M059J (cell line): ENCODE measurements at places on chromosomes 6 and 20. TPM values are rescaled to one million over a fixed set of nuclear protein-coding genes. Genes with fewer than 3 reads are reported as not detected.

Gene GRIK2
- total RNA-seq = 0.12 and 2.4 TPM in 2 replicates

Gene ZFAND3
- total RNA-seq = 17.6 and 36.2 TPM in 2 replicates

GRCh38 chr6:25312034-25312620 lies 33.0 kb downstream of the CARMIL1 start:
- peak; percentile 69 for DNase-seq

Gene TMEM170B
- total RNA-seq = 1.2 and 4.0 TPM in 2 replicates

- DNase-seq = peak; percentile 94
Observed at GRCh38 chr6:149840345-149841075, 23.6 kb downstream of the LRP11 start.

GRCh38 chr6:138593124-138593877 lies 94.0 kb upstream of the NHSL1 start:
- DNase-seq = peak; percentile 99

- no peak for DNase-seq
Observed at GRCh38 chr6:6697620-6698019, 109.1 kb downstream of the LY86 start.

Gene PRDM13
- not detected in 2 replicates for total RNA-seq

Gene BEND3
- 1.8 and 4.3 TPM in 2 replicates for total RNA-seq

Gene SNHG17
- total RNA-seq = 6.1 and 24.9 TPM in 2 replicates

Gene TBXT
- total RNA-seq = not detected in 2 replicates

- no peak for DNase-seq
Observed at GRCh38 chr6:113112086-113112485, 745.1 kb upstream of the MARCKS start.

Gene HUS1B
- total RNA-seq = 0.15 and 0.54 TPM in 2 replicates

DNA sequence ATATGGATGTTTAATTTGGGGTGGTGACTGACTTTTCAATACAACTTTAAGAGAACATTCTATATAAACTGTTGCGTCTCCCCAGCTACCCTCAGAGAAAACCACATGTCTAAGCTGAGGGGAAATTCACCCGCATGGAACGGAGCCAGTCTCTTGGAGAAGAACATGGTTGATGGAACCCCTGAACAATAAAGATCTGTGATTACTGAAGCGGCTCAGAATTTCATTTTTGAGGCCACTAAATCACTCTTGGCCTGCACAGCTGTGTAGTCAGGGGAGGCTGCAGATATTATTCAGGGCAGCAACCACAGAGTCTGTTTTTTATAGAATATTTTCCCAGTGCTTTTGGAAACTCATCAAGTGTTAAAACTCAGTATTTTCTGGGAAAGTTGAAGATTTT lies 73.8 kb downstream of the EYA4 start:
- DNase-seq = peak; percentile 5

DNA sequence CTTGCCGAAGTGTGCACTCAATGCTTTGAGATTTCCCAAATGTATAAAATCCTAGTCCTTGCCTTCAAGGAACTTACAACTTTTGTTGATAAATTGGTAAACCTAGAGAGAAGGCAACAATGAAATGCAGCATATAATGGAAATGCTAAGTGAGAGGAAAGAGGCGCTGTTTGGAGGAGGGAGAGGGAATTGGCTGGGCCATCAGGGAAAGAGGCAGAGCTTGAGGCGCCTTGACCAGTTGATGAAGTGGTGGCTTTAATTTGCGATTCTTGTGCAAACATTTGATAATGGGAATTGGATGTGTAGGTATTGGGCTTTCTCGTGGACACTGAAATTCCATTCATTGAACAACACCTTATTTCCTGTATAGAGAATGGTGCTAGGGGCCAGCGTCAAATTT lies 1.9 kb upstream of the CDYL start:
- DNase-seq = no peak

DNA sequence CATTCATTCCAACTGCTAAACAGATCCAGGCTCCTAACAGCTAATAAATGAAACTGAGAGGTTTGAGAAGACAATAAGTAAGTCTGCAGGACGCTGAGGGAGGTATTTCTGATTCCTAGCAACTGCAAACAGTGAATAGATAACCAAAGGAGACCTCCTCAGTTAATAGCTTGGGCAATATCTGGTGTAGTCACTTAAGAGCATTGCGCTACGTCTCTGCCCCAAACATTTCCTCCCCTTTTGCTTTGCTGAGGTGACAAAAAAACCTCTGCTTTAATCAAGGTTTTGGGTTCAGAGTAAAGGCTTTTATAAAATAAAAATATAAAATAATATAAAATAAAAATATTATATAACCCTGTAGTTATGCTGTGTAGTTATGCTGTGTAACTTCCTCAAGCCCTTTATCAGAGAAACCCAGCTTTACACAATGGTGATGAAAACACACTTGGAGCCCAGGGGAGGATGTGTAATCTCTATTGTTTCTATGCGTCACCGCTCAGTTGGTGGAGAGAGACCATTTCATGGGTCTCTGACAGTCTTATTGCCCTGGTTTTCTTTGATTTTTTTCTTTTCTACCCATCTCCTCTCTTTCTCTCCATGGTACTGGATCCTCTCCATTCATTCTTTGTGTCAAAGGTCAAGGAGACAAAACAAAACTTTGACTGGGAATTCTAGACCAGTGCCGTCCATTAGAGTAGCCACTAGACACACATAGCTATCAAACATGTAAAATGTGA lies 18.9 kb upstream of the CALHM5 start:
- no peak for DNase-seq

DNA sequence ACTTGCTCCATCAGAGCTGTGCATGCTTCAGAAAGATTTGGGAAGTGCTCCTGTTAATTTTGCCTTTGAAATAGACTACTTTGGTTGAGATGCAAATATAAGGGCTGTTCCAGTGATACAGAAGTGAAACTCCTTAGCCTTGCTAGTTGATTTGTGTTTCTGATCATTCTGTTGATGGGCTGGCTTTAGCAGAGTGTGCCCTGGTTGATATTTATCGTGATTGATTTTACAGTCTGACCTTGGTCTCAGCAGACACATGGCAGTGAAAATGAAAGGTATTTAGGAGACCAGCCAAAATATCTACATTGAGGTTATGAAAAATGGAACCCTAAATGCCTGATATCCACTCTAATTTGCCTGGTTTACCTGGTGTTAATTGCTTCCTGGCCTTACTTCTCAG lies 122.1 kb upstream of the CEP162 start:
- DNase-seq = no peak

Gene LPA
- not detected in 2 replicates for total RNA-seq

GRCh38 chr6:132520953-132521352 lies 8.0 kb upstream of the STX7 start:
- DNase-seq = peak; percentile 82

DNA sequence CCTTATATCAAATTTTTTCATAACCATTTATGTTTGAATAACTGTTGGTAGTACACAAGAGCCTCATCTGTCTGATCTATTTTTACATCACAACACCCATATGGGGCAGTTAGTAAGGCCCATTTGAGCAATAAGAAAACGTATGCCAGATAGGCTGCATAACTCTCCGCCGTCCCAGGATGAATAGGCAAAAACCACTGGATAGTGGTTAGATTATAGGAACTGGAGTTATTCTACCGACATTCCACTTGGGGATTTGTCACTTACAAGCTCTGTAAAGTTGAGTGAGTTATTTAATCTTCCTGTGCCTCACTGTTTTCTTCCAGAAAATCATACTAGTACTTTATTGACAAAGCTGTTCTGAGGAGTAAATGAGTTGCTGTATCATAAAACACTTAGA lies 881.9 kb downstream of the QKI start:
- DNase-seq = no peak

Gene RHAG
- not detected in 2 replicates for total RNA-seq

- DNase-seq = no peak
Observed at GRCh38 chr6:82283771-82284410, 36.3 kb upstream of the IBTK start.

GRCh38 chr20:11101243-11101642 lies 427.4 kb upstream of the JAG1 start:
- DNase-seq = peak; percentile 43

Gene VSX1
- total RNA-seq = 0.32 TPM in 1 of 2 replicates, not detected in the other

DNA sequence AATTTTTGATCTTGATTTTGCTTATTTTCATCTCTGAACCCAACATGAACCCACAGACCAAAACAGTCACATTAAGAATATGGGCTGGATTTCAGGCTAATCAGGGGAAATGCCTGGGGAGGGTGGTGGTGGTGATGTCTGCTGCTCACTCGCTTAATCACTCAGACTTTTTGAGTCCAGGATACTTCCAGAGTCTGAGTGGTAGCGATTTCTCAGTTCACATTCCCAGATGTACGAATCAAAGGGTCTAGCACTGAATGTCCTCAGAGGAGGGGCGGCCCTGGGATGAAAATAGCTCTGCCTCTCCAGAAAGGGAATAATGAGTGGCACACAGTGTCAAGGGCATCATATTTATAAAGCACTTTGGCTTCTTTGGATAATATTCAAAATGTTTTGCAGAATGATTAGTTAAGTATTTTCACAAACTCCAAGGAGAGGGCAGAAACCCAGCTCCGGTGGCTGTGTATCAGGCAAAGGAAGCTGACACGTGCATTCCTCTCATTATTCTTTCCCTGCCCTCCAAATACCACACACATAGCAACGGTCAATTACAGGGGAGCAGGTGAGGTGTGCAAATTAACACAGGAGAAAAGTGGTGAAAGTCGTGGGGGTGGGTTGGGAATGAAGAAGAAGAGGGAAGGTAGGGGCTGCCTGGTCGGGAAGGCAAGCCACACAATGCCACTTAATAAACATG lies 345.2 kb upstream of the RSPO3 start:
- DNase-seq = no peak

- no peak for DNase-seq
Observed at GRCh38 chr20:41300886-41301285, 16.6 kb downstream of the ZHX3 start.

Gene MACROD2
- 0.44 and 1.8 TPM in 2 replicates for total RNA-seq

GRCh38 chr6:152748843-152749242 lies 1.8 kb upstream of the VIP start:
- peak; percentile 17 for DNase-seq

DNA sequence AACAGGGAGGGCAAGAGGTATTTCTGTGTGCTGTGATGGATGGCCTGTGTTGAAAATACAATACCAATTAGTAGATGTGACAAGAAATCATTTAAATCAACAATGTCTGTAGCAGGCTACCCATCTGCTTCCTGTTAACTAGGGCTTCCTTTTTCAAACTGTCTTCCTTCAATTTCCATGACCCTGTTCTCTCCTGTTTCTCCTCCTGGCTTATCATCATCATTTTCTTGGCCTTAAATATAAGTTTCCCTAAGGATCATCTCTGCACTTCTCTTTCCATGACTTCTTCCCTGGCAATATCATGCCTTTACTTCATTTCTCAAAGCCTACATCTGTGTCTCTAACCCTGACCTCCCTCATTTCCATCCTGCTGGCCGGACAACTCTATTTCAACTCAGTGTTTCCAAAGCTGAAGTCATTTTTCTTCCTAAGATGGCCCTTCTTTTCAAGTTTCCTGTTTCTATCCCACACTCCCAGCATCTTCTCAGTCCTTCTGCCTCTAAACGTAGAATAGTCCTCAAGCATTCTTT lies 18.2 kb downstream of the ZC2HC1B start:
- DNase-seq = no peak

DNA sequence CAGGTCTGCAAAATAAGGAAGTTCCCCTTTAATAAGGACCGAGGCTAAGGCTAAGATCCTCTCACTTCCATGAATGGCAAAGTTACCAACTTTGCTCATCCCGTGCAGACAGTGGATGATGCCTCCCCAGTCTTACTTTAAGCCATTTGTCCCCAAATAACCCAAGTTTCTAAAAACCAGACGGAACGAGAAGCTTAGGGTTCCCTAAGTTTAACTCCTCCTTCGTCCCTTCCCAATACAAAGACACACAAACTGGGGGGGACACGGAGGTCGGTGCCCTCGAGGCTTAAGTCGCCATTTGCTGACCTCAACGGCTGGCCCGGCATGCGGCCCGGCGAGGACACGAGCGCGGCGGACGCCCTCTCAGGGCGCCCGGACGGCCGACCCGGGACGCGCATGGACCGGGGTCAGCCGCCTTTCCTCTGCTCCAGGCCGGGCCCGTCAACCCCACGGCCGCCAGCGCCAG lies 527 bp downstream of the FBXO30 start:
- DNase-seq = peak; percentile 71

Gene CDS2
- 25.8 and 42.0 TPM in 2 replicates for total RNA-seq

GRCh38 chr6:125277838-125278237 lies 23.9 kb downstream of the HDDC2 start:
- no peak for DNase-seq

DNA sequence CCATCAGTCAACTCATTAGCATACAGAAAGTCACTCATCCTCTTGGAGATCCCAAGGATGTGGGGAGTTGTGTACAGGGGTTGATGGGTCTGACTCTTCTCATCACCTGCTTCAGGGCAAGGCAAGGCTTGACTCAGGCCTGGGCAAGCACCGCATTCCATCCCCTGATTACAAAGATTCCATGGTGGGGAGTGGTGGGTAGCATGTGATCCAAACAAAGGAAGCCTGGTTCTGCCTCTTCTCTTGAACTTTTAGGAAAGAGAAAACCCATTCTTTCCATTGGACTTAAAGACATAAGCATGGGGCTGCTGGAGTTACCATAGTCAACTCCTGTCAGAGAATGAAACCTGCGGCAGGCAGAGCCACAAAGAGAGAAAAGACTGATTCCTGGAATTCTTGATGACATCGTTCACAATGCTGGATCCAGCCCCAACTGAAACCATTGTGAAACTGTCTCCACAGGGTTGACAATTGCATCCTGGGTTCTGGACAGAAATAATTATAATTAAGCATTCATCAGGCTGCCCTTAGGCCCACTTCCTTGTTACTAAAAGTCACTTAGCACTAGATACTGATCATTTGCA lies 235.8 kb upstream of the KCNG1 start:
- DNase-seq = peak; percentile 25

DNA sequence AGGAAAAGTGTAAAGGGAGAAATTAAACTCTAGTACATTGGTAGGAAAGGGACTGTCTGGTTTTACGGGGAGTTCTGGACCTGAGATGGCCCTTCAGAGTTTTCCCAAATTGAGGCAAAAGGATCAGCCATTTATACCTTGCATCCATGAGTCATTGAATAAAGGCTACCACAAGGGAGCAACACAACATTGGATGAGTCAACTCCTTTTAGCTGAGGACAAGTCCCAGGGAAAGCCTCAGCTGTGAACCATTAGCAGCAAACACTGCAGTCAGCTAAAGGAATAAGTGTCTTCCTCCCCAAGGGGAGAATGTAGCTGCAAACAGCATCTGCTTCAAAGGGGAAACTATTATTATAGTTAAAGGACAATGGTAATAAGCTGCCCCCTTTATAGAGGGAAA lies 468.7 kb upstream of the ID4 start:
- peak; percentile 88 for DNase-seq

DNA sequence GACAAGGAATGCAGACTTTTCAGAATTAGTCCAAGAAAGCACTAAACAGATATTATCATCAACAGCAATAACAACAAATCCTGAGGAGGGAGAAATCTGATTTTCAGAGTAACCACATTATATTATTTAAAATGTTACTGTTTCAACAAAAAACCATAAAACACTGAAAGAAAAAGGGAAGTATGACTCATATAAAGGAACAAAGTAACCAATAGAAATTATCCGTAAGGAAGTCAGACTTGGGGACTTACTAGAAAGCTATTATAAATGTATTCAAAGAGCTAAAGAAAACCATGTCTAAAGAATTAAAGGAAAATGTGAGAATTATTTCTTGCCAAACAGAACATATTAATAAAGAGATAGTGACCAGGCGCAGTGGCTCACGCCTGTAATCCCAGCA lies 98.1 kb downstream of the MYLK4 start:
- DNase-seq = no peak

- no peak for DNase-seq
Observed at GRCh38 chr6:56940463-56940862, 14.4 kb upstream of the BEND6 start.

Gene TAAR2
- total RNA-seq = not detected in 2 replicates

GRCh38 chr6:155228546-155229166 lies 35.2 kb upstream of the CLDN20 start:
- no peak for DNase-seq
